ENCODE measurements at places on chromosomes 1 and 21. TPM values are rescaled to one million over a fixed set of nuclear protein-coding genes. Genes with fewer than 3 reads are reported as not detected.

DNA sequence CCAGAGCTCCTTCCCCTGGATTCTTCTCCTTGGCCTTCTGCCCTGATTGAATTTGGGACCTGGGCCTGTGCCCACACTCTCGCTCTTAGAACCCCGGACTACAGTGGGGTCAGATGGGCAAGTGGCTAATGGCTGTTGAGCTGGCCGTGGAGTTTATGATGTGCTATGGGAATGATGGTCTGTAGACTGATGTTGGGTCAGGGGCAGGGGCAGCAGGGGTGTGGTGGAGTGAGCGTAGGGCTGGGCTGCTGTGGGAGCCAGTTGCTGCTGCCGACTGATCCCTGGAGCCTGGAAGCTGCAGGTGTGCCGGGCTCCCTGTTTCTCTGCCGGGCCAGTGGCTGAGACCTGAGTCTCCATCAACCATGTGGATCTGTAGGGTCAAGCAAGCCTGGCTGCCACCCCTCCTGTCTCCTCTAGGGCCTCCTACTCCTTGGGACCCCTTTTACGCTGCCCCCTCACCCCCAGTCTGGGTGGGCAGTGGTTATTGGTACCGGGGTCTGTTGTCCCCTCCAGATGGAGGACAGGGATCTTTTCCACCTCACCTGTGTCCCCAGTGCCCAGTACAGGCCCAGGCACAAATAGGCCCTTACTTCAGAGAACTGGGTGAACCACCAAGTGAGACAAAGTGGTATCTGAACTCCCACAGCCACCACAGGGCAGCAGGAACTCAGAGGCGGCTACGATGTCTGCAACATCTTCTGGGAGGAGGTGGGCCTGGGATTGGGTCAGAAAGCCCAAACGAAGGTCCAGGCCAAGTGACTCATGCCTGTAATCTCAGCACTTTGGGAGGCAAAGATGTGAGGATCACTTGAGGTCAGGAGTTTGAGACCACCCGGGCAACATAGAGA lies 5.1 kb downstream of the PODN start:
- no peak for DNase-seq

The C1orf146 gene
- polyA plus RNA-seq: not detected

The CYP2J2 gene
- polyA plus RNA-seq: not detected

DNA sequence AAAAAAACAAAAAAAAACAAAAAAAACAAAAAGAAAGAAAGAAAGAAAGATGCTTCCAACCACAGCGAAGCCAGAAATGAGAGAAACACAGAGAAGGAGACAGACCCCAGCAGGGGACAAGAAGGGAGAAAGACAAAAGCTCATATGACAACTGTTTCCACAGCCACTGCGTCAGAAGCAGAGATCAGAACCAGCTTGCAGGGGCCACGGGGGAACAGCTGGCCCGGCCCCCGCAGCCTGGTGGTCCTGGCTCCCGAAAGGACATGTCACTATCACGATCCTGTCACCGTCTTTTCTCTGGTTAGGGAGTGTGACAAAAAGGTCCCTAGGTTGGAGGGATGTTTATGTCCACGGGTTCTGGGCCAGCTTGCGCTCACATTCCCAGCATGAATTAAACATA lies 60.7 kb downstream of the ACOT7 start:
- DNase-seq: no peak

The IL22RA1 gene
- polyA plus RNA-seq: not detected

The DMBX1 gene
- 3.4 TPM for polyA plus RNA-seq

GRCh38 chr1:103496014-103496635 lies 29.4 kb upstream of the RNPC3 start:
- no peak for DNase-seq

Data from K562 (cell line).